IMR-90 (cell line): ENCODE measurements at places on chromosomes 16 and 17. TPM values are rescaled to one million over a fixed set of nuclear protein-coding genes. Genes with fewer than 3 reads are reported as not detected.

- DNase-seq: no peak
Observed at GRCh38 chr17:31279401-31279800, 17.6 kb downstream of the OMG start.

DNA sequence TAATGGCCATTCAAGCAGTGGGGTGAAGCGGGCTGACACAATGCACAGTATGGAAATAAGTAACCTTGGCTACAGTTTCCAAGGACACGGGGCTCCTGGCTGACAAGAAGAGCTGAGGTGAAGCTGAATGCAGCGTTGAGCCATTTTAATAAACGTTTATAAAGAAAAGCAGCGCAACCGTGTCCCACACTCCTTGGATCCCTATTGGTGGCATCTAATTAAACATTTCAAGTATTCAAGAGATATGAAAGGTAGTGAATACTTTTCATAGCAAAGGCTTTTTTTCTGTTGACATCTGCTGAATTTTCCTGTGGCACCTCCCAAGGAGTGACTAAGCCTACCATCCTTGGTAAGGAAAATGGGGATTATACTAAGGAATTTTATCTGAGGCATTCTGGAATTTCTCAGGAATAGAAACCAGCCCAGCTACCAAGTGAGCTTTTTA lies 26.5 kb downstream of the DUSP14 start:
- peak; percentile 50 for DNase-seq

GRCh38 chr16:50303605-50304466 lies 37.5 kb downstream of the ADCY7 start:
- DNase-seq: peak; percentile 70

DNA sequence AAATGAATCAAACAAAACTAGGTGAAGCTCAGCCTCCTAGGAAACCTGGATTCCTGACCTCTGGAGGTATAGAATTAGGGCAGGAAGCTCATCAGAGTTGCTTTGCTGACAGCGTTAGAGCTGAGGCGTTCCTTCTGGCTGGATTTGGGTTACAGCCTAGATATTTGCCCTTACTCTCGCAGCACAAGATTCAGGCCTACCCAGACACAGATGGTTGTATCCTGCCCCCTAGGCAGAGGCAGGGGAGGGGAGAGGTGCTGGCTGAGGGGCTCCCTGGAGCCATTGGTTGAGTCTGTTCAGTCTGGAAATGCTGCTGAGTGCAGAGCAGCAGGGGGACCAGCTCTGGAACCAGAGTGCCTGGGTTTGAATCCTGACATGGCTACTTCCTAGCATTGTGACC lies 78.4 kb downstream of the MPRIP start:
- DNase-seq: no peak

DNA sequence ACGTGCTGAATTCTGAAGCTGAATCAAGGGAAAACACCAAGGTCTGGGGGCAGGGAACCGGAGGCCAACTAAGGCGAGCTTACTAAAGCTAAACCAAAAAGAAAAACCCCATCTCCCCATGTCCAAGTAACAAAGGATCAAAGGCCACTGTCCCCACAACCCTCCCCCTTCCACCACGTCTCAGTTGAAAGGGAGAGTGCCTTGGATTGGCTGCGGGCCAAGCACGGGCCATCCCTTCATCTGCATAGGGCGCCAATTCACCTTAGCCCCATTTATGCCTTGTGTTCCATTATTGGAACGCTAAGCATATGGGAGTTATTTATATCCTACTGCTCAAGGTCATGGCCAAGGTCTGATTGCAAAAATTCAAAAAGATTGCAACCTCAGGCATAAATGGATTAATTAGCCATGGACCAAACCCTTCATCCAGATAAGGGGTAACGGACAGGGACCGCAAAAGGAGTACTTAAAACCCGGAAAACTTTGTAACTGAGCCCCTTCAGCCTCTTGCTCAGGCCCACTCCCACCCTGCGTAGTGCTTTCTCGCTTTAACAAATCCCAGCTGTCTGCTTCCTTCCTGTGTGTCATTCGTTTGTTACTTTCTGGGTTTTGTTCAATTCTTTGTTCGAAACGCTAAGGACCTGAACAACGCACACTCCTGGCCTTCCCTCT lies 740 bp upstream of the ATP6V0D1 start:
- peak; percentile 43 for DNase-seq

DNA sequence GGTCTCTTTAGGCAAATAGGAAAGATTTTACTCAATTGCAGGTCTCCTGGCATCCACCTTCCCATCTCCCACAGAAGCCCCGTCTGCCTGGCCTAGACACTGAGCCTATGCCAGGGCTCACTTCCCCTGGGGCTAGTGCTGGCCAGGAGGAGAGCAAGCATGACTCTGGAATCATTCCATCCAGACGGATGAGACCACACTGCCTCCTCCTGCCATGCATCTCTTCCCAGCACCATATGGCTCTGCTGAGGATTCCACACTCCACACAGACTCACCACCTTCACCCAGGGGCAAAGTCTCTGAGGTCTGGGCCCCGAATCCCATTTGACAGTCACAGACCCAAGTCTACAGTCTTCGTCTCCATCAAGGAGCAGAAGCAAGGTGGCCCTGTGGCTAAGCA lies 346.5 kb downstream of the C16orf95 start:
- no peak for DNase-seq

DNA sequence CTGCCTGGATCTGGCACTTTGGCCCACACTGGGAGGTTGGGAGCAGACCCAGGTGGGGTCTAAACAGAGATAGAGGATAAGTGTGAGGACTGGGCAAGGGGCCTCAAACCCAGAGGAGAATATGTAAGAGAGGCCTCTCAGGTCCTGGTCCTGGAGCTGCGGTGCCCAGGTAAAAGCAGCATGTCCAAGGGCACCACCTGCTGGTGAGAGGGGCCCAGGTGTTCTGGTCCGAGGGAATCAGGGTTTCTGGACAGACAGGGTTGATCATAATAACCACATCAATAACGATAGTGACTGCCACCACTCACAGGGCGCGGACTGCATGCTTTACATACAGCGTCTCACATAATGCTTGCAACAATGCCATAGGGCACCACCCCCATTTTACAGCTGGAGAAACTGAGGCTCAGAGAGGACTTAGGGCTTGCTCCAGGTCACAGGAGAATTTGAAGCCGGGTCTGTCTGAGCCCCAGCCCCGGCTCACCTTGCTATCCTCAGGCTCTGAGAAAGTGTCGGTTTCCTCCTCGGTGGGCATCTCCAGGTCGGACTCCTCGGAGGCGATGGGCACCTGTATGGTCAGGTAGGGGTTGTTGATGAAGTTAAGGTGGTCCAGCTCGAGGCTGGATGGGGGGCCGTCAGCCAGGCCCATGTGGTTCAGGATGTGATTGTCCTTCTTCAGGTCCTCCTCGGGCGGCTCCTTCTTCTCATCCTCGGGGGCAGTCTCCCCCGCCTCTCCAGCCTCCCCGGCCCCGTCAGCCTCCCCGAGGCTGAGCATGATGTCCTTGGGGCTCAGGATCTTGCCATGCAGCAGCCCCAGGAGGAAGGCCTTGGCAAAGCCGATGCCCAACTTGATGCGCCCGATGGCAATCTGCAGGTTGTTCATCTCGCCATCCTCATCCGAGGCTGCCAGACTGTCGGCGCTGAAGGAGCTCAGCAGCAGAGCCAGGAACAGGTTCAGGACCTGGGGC lies 19.1 kb upstream of the CD79B start:
- DNase-seq: no peak

GRCh38 chr17:79083191-79083971 lies 8.8 kb downstream of the ENGASE start:
- no peak for DNase-seq

DNA sequence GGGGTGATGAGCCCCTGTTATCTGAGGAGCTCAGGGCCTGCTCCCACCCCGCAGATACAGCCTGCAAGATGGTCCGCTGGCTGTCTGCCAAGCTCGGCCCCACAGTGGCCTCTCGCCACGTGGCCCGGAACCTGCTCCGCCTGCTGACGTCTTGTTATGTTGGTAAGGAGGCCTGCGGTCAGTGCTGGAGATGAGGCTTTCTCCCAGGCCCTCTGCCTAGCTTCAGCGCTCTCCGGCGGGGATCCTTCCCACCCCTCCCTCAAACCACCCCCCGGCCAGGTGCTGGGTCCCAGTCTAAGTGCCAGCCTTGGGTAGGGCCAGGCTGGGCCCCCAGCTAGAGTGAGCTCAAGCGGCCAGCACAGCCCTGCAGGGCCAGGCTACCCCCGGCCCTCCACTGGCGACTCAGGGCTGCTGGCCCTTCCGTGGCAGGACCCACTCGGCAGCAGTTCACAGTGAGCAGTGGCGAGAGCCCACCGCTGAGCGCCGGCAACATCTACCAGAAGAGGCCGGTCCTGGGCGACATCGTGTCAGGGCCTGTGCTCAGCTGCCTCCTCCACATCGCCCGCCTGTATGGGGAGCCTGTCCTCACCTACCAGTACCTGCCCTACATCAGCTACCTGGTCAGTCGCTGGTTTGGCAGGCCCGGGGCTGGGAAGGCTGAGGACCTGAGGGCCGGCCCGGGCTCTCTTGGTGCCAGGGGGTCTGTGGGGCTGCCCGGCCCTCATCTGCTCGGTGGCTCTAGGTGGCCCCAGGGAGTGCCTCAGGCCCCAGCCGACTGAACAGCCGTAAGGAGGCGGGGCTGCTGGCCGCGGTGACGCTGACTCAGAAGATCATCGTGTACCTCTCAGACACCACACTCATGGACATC lies 6.1 kb downstream of the WDR81 start:
- peak; percentile 50 for DNase-seq

- DNase-seq: no peak
Observed at GRCh38 chr17:69375229-69375628, 39.3 kb upstream of the MAP2K6 start.

GRCh38 chr16:11101695-11102522 lies 154.1 kb downstream of the SOCS1 start:
- peak; percentile 94 for DNase-seq

DNA sequence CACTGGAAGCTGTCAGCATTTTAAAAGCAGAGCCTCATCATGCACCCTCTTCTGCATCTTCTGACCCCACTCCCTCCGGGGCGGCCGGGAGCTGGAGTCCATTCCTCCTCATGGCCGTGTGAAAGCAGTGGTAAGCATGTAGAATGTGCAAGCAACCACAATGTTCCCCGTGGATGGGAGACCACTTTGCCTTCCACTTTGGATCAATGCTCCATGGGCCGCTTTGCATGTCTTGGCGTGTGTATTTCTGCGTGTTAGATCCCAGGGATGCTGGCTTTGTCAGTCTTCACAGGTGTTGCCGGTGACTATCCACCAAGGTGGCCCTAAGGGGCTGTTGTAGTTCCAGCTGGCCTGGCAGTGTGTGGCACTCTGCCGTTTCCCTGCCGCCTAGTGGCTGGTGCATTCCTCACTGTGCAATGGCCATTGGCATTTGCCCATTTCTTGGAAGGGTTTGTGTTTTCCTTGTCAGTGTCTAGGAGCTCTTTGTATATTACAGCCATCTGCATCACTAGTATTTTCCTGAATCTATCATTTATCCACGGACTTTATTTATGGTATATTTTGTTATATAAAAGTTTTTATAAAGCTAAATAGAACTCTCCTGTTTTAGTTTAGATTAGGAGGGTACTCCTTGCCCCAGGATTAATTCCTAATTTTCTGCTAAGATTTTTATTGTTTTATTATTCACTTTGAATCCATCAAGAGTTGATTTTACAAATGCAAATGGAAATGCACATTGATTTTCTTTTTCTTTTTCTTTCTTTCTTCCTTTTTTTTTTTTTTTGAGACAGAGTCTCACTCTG lies 5.8 kb upstream of the ALDH3A1 start:
- DNase-seq: no peak

- peak; percentile 19 for DNase-seq
Observed at GRCh38 chr16:65201511-65201910, 79.6 kb upstream of the CDH11 start.

DNA sequence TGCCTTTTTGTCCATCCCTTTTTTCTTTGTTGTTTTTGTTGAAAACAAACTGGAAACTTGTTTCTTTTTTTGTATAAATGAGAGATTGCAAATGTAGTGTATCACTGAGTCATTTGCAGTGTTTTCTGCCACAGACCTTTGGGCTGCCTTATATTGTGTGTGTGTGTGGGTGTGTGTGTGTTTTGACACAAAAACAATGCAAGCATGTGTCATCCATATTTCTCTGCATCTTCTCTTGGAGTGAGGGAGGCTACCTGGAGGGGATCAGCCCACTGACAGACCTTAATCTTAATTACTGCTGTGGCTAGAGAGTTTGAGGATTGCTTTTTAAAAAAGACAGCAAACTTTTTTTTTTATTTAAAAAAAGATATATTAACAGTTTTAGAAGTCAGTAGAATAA lies 4.9 kb downstream of the SOX9 start:
- DNase-seq: peak; percentile 62

DNA sequence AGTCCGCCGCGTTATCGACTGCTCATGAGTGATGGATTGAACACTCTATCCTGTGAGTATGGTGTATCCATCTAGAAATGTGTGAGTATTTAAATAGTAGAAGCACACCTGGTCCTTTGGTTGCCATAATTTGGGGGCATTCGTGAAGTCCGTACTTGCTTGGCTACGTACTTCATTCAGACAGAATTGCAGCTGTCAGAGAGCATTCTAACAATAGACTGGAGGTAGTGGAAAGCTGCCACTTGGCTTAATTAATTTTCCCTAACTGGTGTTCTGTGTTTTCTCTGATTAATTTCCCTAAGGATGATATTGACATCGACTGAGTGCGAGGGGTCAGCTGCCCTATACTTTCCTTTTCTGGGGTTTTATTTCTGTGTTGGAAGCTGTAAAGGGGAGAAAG lies 14.1 kb downstream of the RPA1 start:
- DNase-seq: no peak

DNA sequence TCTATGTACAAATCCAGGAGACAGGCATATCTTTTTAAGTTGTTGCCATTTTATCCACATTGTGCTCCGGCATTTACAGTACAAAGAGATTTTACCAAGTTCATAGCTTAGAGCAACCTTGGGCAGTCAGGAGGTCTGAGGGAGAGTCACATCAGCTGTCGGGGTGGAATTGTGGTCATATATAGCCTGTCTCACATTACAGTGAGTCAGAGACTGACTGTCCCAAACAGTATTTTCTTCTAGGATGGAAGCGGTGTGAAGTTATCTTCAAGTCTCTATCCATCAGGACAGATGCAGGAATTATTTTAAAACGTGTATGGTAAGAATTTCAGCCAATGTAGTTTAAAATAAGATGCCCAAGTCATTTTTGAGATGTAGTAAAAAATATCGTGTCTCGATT lies 53.0 kb downstream of the GPRC5B start:
- DNase-seq: peak; percentile 89

The DRC7 gene
- polyA plus RNA-seq: not detected in 2 replicates

The IL4R gene
- 18.7 and 21.5 TPM in 2 replicates for polyA plus RNA-seq

The TERB1 gene
- not detected in 2 replicates for polyA plus RNA-seq

The KRTAP3-2 gene
- not detected in 2 replicates for polyA plus RNA-seq

The FBRS gene
- 20.5 and 22.4 TPM in 2 replicates for polyA plus RNA-seq
